ENCODE measurements at places on chromosomes 16 and 17. TPM values are rescaled to one million over a fixed set of nuclear protein-coding genes. Genes with fewer than 3 reads are reported as not detected.
A peak's percentile ranks its signal among the peaks of the same experiment; 100 is the strongest.

DNA sequence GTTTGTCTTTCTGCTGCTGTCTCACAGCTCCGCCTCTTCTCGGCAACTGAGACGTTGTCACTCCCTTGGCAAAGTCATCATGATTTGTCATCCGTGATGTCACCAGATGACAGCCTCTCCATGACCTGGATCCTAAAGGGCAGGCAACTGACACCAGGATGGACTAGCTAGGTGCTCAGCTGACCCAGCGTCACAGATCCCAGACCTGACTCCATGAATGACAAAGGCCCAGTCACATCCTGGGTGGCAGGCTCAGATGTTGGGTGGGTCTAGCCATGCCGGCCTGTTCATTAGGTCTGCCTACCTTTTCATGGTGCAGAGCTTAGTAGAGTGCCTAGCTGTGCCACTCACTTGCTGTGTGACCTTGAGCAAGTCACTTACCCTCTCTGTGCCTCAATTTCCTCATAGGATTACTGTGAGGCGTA lies 3.8 kb upstream of the TMEM238L start:
- no peaks in the 10 kb centered on the region for H3K4me1 ChIP-seq
- H3K27me3 ChIP-seq = no peaks in the 10 kb centered on the region
- no peak overlapping the region for H3K27ac ChIP-seq
- H3K36me3 ChIP-seq = no peaks in the 10 kb centered on the region
- H3K4me3 ChIP-seq = no peak overlapping the region

DNA sequence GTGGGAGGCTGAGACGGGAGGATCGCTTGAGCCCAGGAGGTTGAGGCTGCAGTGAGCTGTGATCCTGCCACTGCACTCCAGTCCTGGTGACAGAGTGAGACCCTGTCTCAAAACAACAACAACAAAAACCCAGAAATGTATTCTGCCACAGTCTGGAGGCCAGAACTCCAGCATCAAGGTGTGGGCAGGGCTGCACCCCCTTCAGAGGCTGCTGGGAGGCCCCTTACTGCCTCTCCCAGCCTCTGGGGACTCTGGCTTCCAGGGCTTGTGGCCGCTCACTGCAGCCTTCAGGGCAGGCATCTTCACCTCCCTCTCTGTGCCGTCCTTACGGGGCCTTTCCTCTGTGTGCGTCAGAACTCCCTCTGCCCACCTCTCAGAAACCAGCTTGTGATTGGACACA lies 209.4 kb upstream of the GSE1 start:
- no peaks in the 10 kb centered on the region for H3K36me3 ChIP-seq
- H3K4me3 ChIP-seq = no peak overlapping the region
- H3K4me1 ChIP-seq = no peaks in the 10 kb centered on the region
- H3K27me3 ChIP-seq = no peaks in the 10 kb centered on the region
- H3K27ac ChIP-seq = no peak overlapping the region
- no peak for DNase-seq

GRCh38 chr17:12522743-12523183 lies 142.9 kb upstream of the MYOCD start:
- DNase-seq = no peak
- no peak overlapping the region for H3K4me3 ChIP-seq
- H3K27ac ChIP-seq = no peak overlapping the region
- H3K36me3 ChIP-seq = no peaks in the 10 kb centered on the region

- H3K27ac ChIP-seq = peak overlapping the region; percentile 54
- no peaks in the 10 kb centered on the region for H3K36me3 ChIP-seq
- no peak for DNase-seq
- no peak overlapping the region for H3K4me3 ChIP-seq
Measured at GRCh38 chr16:57645691-57646387, 17.4 kb downstream of the ADGRG1 start.

DNA sequence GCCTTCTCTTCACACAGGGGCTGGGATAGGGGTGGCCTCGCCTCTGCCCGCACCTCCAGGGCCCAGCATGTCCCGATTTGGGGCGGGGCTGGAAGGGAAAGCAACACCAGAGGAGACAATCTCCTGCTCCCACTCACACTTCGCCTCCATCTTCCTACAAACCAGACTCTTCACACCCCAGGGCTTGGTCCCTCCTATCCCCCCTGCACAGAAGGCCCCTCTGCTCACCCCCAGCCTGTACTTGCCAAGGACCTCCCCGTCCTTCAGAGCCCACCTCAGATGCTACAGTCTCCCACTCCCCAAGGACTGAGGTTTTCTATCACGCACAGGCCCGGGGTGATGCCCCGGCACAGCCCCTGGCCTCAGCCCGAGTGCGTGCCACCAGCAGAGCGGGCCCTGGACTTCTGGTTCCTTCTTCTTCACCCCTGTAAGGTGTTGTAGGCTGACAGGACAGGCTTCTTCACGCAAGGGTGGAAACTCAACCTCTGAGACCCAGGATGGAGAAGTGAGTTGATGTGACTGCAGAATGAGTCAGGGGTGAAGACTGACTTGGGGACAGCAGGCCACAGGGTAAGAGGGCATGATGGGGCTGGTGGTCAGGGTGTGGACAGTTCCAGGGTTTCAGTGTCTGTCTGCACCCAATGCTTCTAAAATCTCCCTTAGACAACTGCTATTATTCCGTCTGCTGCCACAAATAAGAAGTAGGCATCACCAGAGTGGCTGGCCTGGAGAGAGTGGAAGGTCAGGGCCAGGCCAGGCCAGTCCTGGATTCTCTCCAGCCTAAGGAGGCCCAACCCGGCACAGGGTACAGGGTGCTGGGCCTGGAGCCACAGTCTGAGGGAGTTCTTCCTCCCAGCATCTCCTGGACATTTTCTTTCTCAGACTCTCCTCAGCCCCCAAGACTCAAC lies 2.5 kb downstream of the ITGAE start:
- no peak for DNase-seq
- no peaks in the 10 kb centered on the region for H3K27me3 ChIP-seq
- no peak overlapping the region for H3K27ac ChIP-seq
- no peaks in the 10 kb centered on the region for H3K36me3 ChIP-seq
- H3K4me3 ChIP-seq = no peak overlapping the region
- H3K4me1 ChIP-seq = peaks cover 4% of the 10 kb centered on the region

- H3K27me3 ChIP-seq = peaks cover 13% of the 10 kb centered on the region
- H3K4me3 ChIP-seq = no peak overlapping the region
- H3K27ac ChIP-seq = no peak overlapping the region
- no peaks in the 10 kb centered on the region for H3K36me3 ChIP-seq
- DNase-seq = no peak
- H3K4me1 ChIP-seq = no peaks in the 10 kb centered on the region
Measured at GRCh38 chr16:78040396-78040795, 18.0 kb downstream of the CLEC3A start.

- peaks cover 9% of the 10 kb centered on the region for H3K4me1 ChIP-seq
- H3K27ac ChIP-seq = no peak overlapping the region
- no peaks in the 10 kb centered on the region for H3K36me3 ChIP-seq
- H3K27me3 ChIP-seq = peaks cover 13% of the 10 kb centered on the region
Measured at GRCh38 chr16:75196836-75197235, 10.1 kb downstream of the CTRB2 start.

- no peak overlapping the region for H3K27ac ChIP-seq
- no peaks in the 10 kb centered on the region for H3K36me3 ChIP-seq
- no peaks in the 10 kb centered on the region for H3K4me1 ChIP-seq
- H3K27me3 ChIP-seq = peaks cover 7% of the 10 kb centered on the region
- H3K4me3 ChIP-seq = no peak overlapping the region
- no peak for DNase-seq
Measured at GRCh38 chr17:28959471-28959871, 8.2 kb upstream of the PHF12 start.

GRCh38 chr17:81349397-81350319 lies 45.6 kb upstream of the BAHCC1 start:
- no peaks in the 10 kb centered on the region for H3K36me3 ChIP-seq
- H3K27ac ChIP-seq = no peak overlapping the region
- no peak for DNase-seq
- peaks cover 4% of the 10 kb centered on the region for H3K4me1 ChIP-seq
- peaks cover 13% of the 10 kb centered on the region for H3K27me3 ChIP-seq
- no peak overlapping the region for H3K4me3 ChIP-seq

Gene WSCD1
- 1.0 TPM for total RNA-seq

Gene GPR139
- total RNA-seq = not detected

Gene KRTAP9-8
- not detected for total RNA-seq
